H54 (cell line): ENCODE measurements at places on chromosomes 3 and 15.

DNA sequence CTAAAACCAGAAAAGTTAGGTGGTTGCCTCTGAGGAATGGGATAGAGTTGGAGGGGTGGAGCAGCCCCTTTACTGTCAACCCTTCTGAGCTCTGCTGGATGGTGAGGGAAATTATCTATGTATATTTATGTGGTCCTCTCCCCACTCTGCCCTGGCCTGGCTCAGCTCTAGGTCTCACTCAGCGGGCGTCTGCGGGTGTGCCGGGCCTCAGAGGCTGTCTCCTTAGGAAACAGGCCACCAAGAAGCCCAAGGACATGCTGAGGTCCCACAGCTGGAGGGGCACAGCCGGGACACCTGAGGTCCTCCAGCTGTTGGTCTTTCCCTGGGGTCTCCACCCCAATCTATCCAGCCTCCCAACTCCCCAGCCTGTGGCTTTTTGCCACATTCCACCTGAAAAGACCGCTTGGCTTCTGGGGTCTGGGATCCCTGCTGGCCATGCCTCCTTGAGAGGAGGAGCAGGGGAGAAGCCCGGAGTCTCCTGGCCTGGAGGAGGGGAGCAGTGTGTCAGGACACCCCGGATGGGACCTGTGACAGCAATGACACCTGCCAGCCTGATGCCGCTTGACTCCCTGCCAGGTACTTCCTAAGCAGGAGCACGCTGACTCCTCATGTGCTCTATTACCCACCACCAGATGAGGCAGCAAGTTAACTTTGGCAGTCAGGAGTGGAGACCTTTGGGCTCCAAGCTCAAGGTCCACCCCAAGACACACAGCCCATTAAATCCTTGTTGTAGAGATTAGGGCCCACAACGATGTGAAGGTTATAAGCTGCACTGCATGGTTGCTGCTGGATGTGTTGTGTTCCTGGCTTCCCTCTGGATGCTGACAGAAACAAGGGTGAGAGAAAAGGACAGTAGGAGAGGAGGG lies at the start of gene SLC28A1:
SLC28A1 (plus strand) TSS at position 747 of the 866 bp plus-strand sequence. CDS start 3,099 bp downstream, outside the sequence.
- no peak for DNase-seq

- no peak for DNase-seq
Measured at GRCh38 chr3:18223974-18224373, 201.2 kb downstream of the SATB1 start.

- DNase-seq: no peak
Measured at GRCh38 chr3:61420136-61420759, 141.1 kb upstream of the PTPRG start.

DNA sequence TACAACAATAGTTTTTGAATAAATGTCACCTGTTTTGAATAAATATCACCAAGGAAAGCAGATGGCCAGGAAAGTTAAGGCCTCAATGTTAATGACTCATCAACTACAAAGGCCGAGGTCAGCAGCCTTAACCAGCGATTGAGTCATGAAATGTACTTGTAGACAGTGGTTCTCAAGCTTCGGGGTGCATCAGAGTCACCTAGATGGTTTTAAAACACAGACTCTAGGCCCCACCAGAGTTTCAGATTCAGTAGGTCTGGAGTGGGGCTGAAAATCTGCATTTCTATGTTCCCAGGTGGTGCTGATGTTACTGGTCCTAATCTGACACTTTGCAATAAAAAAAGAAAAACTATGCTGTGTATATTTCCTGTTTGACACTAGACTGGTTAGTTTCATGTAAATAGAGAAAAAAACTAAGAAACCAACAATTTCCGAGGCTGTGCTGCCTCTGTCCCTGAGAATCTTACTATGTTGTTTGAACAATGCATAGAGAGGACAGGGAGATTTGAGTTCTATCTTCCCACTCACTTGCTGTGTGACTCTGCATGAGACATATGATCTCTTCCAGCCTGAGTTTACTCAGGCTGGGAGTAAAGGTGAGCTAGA lies 9.8 kb downstream of the RAB27A start:
- DNase-seq: no peak

DNA sequence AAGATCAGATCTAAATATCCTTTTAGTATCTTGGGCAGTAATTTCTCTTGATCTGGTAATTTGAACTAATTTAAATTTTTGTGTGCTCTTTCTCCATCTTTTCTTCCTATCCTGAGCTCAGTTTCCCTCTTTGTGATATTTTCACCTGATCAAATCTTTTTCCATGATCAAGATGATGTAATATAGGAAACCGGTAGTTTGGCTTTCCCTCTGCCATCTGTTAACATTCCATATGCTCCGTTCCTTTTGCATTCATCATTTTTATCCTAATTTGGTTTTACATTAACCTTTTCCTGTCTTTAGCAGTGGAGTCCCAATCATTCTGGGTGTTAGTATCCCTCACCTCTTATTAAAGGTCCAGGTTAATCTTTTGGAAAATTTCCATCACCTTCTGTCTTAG lies 5.9 kb upstream of the ABHD6 start:
- no peak for DNase-seq

- no peak for DNase-seq
Measured at GRCh38 chr15:40756938-40757337, 1.9 kb upstream of the RMDN3 start.

DNA sequence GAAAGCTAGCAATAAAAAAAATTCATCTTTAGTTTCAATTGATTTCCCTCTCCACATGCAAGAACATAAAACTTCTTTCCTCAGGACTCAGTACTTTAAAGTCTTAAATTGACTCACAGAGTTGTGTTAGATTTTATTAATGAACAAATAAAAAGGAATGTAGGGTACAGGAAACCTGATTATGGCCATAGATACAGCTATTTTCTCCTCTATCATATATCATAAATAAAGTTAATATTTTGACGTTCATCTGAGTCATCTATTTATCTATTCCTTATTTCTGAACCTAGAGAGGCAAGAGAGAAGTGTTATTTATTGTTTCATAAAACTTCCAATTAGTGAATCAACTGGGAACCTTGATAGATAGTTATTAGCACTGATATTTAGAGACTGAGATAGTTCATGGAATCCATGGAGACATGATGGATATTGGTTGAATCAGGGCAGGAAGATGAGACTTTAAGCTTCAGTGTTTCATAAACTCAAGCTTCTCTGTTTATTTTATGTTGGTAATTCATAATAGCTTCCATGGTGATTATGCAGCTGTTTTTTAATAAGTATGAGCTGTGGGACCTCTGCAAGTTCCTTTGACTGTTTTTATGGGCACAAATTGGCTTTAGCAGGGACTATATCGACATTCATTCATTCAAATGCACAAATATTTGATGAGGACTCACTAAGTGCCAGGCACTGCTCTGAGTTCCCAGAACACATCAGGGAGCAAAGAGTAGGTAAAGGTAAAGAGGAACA lies 143.5 kb upstream of the TGFBR2 start:
- no peak for DNase-seq
